ELR (cell line): ENCODE measurements at places on chromosomes 2 and 18.

DNA sequence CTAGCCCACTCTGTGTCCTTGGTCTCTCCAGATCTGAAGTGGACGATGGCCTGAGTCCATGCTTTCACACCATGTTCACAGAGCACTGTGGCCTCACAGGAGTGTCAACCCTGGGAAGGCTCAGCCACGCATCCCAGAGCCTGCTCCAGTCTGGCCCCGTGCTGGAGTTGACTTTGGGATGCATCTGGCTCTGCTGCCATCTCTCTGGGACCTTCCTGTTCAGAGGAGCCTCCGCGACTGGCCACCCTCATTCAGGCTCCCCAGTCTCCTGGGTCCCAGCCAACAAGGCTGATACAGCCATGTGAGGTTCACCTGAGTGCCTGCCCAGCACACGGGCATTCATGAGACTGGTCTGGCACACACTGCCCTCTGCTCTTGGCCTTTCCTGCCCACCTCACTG, 199.7 kb upstream of the RAB6C start:
- DNase-seq: no peak

DNA sequence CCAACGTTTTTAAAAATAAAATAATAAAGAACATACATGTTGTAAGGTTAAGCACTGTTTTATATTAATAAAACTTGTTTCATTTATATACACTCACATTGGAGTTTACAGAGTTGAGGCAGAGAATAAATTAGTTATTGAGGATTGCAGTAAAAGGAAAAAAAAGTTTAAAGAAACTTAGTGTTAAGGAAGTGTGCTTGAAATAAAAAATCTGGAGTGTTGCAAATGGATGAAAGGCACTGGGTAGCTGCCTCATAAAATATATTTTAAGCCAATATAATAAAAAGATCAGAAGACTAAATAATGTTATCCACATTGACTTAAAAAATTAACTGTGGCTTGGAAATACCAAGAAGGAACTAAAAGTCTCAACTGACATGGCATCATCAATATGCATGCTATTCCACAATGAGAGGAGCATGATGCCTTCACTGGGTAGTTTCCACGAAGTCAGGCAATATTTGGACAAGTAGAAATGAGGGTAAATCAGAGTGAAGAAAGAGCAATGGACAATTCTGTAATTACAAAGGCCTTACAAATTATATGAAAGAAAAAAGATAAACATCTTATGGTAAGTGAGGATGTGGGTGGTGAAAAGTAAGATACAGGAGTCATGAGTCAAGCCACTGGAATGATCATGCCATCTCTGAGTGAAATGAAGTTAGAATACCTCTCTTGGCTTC, 2.5 kb downstream of the GALNT3 start:
- peak; percentile 74 for DNase-seq

DNA sequence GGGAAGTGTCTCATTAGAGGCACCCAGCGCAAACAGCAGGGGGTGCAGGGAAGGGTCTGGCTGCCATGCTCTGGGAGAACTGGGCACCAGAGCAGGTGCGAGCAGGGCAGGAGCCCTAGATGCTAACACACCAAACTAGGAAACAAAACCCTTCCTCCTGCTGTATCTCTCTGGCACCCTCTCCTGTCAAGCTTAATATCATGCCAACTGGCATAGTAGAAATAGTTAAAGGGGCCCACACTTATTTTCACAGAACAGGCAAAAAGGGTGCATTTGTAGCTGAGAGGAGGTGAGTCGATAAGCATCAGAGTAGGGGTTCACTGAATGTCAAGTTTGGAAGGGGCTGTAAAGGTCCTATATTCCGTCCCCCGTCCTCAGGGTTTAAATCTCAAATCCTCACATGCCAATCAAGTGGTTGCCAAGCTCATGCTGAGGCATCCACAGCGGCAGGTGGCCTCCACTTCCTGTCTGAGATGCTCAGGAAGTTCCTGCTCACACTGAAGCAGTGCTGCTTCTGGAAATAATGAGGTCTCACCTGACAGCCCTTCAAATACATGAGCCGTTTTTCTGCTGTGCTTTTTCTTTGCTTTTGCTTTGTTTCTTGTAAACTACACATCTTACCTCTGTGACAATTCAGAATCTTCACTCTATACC, 14.9 kb upstream of the ACKR3 start:
- DNase-seq: no peak

- DNase-seq: no peak
These were observed 34.6 kb upstream of the STK17B start for GRCh38 chr2:196205881-196206435.
